Activated CD4-positive, alpha-beta T cell treated with anti-CD3 and anti-CD28 coated beads, Interleukin-2, amount 50 U/mL, for 24 hours (primary cell): ENCODE measurements at places on chromosomes 12 and 14.

GRCh38 chr12:39116861-39117260 lies 211.5 kb upstream of the CPNE8 start:
- DNase-seq: no peak

DNA sequence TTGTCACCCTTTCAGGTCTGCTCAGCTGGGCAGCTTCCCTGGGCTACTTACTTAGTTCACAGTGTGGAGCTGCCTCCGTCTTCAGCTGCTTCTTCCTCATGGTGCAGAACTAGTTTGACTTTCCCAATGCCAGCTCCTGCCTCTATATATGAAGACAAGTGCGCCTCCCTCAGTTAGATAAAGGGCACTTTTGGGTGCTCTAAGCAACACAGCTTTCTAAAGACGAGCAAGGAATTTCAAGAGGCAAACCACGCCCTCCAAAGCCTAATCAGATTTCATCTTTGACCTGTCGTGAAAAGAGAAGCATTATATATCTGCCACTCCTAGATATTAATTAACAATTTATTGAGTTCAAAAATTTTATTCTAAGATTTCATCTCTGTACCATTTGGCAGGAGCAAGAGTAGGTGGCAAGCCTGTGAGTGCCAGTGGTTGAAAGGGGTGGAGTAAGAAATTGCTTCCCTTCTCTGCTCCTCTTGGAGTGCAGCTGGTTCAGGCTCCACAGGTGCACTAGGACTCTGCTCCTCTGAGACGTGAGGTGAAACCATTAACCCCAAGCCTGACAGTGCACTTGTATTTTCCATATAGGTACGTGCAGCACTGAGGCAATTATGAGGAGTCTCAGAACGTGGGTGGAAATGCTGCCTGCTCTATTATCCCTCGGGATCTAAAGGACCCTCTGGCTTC lies 2.1 kb upstream of the SLC11A2 start:
- DNase-seq: no peak

DNA sequence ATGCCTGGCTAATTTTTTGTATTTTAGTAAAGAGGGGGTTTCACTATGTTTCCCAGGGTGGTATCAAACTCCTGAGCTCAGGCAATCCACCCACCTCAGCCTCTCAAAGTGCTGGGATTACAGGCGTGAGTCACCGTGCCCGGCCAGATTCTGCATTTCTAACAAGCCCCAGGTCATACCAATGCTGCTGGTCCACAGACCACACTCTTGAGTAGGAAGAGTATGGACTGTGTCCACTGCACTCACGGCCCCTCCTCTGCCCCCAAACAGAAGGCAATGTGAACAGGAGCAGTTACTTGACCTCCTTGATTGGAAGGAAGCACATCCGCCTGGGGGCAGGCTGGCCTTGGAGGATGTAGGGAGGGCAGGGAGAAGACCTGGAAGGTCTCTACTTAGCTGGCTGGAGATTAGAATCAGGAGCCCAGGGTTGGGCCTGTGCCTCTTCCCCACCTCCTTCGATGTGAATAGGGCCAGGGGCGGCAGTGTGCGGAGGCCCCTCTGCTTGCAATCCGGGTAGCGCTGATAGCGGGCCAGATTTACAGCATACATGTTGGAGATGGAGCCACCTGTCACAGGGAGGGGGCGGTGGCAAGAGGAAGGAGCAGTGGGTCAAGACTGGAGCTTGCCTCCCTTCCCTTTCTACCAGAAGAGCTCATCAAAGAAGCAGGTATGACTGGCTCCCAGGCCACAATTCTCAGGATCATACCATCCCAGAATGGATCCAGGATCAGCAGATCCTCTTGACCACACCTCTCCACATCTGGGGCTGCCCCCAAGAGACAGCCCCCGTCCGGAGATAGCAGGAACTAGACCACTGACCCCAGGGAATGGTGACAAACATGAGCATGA lies 9.4 kb upstream of the ZNF740 start:
- DNase-seq: no peak

- DNase-seq: no peak
These were observed 43.3 kb downstream of the ADCK1 start for GRCh38 chr14:77843195-77843594.

DNA sequence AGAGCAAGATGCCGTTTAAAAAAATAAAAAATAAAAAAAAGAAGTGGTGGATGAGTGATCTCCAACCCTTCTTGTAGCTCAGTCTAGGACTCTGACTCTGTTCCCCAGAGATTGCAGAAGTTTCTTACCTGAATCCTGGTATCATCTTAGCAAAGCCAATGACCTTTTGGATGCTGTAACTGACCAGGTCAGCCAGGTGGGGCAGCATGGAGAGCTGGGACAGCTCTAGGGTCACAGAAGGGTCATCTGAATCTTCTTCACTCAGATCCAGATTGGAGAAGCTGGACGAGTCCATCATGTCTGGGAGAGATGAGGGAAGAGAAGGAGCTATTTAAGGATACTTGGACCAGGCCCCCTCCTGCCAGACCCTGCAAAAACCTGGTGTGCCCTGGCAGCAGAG lies 35.8 kb upstream of the HDAC7 start:
- no peak for DNase-seq

GRCh38 chr14:54652188-54652587 lies 85.3 kb downstream of the SAMD4A start:
- no peak for DNase-seq

DNA sequence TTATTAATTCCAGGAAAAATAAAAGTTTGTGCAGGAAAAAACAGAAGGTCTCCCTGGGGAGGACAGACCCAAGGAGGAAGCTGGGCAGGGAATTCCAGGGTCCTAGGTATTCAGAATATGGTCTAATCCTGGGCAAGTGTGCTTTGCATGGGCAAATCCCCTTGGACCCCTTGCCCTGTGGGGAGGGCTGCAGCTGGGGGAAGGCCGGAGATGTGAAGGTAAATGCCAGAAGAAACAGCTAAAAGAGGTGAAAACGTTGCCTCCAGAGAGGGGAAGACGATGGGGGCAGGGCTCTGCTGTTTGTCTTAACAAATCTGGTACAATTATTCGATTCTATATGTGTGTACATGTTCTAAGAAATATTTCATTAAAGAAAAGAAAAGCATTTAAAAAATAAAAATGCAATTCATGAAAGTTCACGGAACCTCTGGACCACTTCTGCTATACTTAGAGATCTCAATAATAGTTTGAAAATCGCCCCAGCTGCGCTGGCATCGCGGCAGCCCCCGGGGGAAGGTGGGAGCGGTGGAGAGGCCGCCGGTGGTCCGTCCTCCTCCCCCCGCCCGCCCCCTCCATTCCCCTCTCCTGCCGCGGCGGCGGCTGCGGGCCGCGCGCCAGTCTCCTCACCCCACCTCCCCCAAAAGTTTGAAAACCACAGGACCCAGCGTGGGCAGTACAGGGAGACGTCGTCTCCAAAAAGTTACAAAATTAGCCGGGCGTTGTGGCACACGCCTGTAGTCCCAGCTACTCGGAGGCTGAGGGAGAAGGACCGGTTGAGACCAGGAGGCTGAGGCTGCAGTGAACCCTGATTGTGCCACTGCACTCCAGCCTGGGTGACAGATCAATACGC lies 1.5 kb upstream of the PRPF40B start:
- no peak for DNase-seq

GRCh38 chr12:2284857-2285256 lies 232.1 kb downstream of the CACNA1C start:
- DNase-seq: no peak

DNA sequence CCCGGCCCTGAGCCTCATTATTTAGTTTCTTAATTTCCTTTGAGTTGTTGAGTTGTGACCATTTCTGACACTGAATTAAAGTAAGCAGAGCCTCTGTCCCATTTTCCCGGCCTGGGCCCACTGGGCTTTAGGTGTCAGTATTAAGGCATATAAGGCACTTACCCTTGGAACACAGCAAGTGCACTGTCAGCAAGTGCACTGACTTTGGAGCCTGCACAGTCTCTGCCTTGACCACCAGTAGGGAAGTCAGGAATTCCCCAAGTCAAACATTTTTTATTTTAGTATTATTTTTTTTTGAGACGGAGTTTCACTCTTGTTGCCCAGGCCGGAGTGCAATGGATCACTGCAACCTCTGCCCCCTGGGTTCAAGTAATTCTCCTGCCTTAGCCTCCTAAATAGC lies 56.6 kb downstream of the MAX start:
- DNase-seq: no peak

DNA sequence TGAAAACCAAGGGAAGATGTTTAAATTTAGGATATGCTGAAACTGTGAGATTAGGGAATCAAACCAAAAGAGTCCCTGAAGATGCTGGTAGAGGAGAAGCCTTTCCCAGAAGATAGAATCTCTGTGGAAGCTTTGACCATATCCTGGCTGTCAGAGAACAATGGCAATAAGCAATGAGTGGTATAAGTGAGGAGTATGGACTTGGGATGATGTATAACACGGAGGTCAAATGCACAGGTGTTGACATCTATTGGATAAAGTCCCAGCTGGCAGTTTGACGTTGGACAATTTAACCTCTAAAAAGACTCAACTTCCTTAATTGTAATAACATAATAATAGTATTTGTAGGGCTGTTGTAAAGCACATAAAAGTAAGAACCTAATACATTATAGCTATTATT lies 30.1 kb upstream of the CLEC14A start:
- no peak for DNase-seq

- DNase-seq: no peak
These were observed 9.1 kb downstream of the PROX2 start for GRCh38 chr14:74866708-74867389.

- DNase-seq: no peak
These were observed 50.5 kb downstream of the SPTLC2 start for GRCh38 chr14:77565994-77566305.

GRCh38 chr12:121580959-121581685 lies at the start of gene KDM2B:
KDM2B (minus strand) TSS chr12:121581023; CDS start chr12:121580911, 112 bp downstream.
- no peak for DNase-seq

DNA sequence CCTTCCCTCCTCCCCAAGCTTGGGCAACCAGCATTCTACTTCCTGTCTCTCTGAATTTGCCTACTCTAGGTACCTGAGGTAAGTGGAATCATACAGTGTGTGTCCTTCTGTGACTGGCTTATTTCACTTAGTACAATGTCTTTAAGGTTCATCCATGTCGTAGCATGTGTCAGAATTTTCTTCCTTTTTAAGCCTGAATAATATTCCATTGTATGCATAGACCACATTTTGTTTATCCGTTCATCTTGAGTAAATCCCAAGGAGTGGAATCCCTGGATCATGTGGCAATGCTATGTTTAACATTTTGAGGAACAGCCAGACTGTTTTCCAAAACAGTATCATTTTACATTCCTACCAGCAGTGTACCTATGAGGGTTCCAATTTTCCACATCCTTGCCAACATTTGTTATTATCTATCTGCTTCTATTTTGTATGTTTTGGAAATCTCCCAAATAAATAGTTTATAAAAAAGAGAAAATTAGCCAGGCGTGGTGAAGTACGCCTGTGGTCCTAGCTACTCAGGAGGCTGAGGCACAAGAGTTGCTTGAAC lies 12.4 kb downstream of the HSP90AA1 start:
- no peak for DNase-seq

DNA sequence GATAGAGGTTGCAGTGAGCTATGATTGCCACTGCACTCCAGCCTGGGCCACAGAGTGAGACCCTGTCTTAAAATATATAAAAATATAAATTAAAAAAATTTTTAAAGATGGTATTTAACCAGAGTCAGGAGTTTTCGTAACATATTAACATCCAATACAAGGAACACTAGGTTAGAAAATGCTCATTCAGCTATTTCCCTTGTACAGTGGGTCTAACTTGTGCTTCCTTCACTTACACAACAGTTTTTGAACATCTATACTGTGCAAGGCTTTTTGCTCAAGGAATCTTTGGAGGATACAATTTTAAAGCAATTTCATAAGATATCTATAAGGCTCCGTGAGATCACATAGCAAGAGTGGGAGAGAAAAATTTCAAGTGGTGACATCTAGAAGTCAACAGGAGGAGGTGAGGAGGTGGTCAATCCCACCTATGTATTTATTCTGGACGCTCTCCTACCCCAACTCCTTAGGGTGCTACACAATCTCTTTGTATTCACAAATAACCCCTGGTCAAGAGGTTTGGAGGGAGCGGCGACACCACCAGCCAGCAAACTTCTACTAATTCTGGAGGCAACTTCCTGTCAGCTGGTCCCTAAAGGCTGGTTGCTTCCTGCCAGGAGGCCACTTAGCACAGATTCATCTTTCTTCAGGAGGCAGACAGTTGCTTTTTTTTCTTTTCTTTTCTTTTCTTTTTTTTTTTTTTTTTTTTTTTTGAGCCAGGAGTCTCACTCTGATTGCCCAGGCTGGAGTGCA lies 22.2 kb downstream of the DUSP16 start:
- DNase-seq: no peak

GRCh38 chr14:74064426-74064825 lies 19.8 kb downstream of the ALDH6A1 start:
- no peak for DNase-seq

GRCh38 chr14:93115821-93116675 lies at the start of gene ITPK1:
ITPK1 (minus strand) TSS chr14:93115925; CDS start chr14:93115163, 762 bp downstream.
- peak; percentile 37 for DNase-seq

GRCh38 chr14:70816525-70816924 lies 7.2 kb upstream of the MAP3K9 start:
- no peak for DNase-seq

DNA sequence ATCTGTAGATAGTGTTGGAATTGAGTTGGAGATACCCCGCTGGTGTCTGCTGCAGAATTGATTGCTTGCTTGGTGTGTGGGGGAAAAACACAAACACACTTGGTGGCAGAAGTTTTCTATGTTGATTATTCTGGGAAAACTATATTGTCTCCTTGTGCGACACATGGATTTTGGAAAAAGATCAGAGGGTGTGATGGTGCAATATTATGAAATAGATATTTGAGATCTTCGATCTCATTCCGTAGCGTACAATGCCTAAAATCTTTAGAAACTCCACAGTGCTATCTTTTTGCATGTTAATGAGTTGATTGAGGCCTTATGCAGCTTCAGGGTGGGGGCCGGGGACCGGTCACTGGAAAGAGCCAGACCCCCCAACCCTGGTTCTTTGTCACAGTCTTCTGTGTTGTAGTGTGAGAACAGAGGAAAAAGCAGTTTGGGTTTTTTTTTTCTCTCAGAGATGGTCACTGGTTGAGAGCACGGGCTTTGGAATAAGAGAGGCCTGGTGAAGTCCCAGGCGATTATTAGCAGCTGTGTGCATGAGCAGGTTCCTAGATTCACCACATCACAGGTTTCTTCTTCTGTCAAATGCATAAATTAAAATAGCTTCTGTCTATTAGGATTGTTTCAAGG lies 88.2 kb downstream of the ST8SIA1 start:
- DNase-seq: no peak

DNA sequence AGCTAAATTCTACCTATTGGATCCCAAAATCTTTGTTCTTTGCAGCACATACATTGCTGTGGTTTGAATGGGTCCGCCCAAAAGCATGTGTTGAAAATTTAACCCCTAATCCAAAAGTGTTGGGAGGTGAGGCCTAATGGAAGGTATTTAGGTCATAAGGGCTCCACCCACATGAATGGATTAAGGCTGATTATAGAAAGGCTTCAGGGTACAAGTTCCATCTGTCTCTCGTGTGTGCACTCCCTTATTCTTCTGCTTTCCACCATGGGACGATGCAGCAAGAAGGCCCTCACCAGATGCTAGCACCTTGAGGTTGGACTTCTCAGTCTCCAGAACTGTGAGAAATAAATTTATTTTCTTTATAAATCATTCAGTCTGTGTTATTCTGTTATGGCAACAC lies 190.9 kb downstream of the SOX5 start:
- no peak for DNase-seq
